ENCODE measurements at places on chromosomes 2 and 18.

GRCh38 chr2:106127282-106127771 lies 66.8 kb downstream of the UXS1 start:
- no peak for DNase-seq

DNA sequence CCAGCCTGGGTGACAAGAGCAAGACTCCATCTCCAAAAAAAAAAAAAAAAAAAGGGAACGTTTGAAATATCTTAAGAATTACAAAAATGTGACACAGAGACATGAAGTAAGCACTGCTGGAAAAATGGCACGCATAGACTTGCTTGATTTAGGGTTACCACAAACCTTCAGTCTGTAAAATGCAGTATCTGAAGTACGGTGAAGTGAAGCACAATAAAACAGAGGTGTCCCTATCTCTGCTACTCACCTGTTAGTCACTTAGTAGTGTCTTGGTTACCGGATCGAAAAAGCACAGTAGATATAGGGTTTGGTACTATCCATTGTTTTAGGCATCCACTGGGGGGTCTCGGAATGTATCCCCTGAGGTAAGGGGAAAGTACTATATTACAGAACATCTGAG lies 11.6 kb upstream of the GREB1L start:
- DNase-seq, result no peak

DNA sequence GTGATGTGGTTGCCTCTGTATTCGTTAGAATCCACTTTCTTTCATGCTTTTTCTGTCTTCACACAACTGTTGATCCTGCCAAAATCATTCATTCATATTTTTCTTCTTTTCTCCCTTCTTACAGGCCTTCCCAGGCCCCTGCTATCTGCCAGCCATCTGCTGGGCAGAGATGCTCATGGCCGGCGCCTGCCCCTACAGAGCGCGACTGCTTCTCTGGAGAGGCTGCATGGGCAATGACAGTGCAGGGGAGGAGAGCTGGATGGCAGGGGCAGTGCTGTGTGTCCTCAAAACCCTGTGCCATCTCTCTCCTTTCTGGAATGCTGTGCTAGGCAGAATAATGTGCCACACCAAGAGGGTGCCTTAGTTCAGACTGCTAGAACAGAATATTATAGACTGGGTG lies 125.2 kb downstream of the INHBB start:
- no peak for DNase-seq

- DNase-seq, result no peak
Observed at GRCh38 chr2:215002500-215002899, 135.9 kb downstream of the ABCA12 start.

- DNase-seq, result no peak
Observed at GRCh38 chr18:34648269-34648985, 61.7 kb upstream of the DTNA start.

GRCh38 chr2:43349904-43350303 lies 123.5 kb upstream of the ZFP36L2 start:
- no peak for DNase-seq

- DNase-seq, result no peak
Observed at GRCh38 chr2:160076914-160077313, 14.5 kb upstream of the PLA2R1 start.

DNA sequence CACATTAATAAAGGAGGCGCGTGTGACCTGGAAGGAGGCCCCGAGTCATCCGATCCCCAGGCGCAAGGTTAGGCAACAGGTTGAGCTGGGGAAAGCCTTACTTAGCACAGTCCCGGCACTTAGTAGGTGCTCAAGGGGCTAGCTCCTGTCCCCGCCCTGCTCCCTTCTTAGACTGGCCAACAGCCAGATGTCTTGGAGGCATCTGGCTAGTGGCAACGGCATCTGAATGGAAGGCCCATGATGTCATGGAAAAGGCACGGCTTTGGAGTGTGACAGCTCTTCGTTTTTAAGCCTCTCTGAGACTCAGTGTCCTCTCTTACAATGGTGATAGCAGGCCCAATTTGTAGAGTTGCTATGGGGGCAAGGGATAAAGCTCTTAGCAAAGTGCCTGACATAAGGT lies 258.3 kb downstream of the CYRIA start:
- DNase-seq, result no peak

DNA sequence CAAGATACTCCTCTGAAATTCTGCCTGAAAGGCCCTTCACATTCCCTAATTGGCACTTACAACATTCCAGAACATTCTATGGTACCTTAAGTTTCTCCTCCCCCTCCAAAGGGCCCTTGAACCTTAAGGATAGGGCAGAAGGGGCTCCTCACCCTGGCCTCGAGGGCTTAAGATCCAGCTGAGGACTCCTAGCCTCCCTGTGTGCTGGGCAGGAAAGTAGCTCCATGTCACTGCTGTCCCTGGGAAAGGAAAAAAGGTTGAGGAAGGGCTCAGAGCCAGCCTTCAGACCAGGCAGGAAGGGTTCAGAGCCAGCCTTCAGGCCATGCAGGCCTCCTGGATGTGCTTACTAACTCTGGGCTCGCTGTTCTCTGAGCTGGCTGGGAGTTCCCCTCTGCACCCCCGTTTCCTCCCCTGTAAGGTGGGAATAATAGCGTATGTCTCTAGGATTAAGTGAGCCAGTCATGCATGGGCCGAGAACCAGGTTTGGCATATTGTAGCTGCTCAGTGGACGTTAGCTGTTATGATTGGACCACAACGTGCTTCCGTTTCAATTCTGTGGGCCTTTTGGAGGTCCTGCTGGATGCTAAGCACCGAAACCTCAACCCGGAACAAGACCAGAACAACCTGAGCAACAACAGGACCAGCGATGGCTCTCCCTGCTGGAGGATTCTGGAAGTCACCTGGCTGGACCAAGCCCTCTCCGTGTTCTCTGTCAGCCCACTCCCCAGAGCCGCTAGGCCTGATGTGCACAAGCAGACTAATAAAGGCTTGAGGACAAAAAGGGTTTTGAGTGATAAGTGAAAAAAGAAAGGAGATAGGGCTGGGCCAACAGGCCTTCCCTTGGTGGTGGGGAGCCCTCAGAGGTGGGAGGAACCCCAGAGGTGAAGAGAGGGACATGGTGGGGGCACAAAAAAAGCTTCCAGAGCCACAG lies 1.0 kb upstream of the B3GNT7 start:
- DNase-seq, result no peak

- no peak for DNase-seq
Observed at GRCh38 chr2:138087751-138088593, 123.7 kb downstream of the HNMT start.

DNA sequence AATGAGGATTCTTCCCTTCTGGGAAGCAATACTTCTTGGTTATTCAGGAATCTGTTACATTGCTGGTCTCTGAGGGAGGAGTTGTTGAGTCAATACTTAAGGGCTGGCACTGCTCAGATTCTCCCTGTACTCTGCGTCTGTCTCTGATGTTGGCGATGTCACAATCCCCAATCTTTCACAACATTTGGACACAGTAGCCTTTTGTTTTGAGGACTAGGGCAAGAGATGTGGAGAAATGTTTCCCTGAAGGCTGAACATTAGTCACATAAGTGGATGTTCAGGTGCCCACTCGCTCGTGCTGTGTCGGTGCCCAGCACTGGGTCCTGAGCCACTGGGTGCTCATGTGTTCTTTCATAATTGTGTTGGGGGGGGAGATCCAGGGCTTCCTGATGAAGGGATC lies 55.0 kb downstream of the MAPK4 start:
- DNase-seq, result no peak

GRCh38 chr18:80200932-80201672 lies 46.2 kb downstream of the PARD6G start:
- no peak for DNase-seq

- DNase-seq, result no peak
Observed at GRCh38 chr2:19295998-19296502, 62.4 kb downstream of the OSR1 start.

DNA sequence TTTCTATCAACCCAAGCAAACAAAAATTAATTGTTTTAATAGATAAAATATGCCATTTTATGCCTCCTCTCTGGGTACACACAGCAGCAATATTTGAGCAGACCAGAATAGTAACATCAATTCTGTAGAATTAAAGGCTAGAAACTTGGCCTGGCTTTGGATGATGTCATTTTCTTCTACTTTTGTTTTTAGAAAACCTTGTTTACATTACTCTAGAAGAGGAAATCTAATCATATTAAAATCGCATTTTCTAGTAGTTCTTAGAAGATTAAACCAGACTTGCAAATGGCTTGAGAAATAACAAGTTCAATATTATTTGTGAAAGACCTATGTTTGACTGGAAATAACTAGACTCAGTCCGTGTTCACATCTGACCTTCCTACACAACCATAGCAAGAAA lies 102.3 kb upstream of the RFX8 start:
- no peak for DNase-seq

DNA sequence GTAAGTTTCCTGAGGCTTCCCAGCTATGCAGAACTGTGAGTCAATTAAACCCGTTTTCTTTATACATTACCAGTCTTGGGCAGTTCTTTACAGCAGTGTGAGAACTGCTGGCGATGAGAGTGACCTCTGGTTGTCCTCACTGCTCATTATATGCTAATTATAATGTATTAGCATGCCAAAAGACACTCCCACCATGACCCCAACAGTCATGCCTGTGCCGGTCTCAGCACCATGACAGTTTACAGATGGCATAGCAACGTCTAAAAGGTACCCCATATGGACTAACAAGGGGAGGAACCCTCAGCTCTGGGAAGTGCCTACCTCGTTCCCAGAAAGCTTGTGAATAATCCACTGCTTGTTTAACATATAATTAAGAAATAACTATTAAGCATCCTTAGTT lies 8.1 kb upstream of the IL1A start:
- no peak for DNase-seq

DNA sequence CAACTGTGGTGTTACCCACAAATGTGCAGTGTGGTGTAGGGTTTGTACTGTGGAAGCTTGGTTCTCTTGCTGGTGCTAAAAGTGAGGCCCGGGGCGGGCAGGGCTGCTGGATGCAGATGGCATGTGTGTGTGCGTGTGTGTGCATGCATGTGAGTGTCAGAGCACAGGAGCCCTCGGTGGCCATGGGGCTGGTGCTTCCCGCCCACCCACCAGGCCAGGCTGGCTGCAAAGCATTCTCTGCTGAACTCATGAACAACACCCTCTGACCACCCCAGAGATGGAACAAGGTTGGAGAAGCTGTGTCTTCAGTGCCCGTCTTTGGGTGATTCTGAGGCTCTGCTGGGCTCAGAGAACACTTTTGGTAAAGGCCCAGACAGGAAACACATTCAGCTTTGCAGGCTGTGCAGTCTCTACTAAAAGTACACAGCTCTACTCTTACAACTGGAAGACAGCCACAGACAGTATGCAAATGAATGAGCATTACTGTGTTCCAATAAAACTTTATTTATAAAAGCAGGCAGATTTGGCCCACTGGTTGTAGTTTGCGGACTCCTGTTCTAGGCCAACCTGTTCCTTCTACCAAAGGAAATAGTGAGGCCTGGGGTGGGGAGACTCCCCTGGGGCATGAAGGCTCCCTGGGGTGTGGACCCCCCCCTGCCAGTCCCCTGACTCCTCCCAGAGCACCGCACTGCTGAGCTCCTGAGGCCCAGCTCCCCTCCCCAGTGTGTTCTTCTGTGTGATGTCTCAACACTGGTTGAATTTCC lies 225.3 kb upstream of the HDAC4 start:
- DNase-seq, result no peak

DNA sequence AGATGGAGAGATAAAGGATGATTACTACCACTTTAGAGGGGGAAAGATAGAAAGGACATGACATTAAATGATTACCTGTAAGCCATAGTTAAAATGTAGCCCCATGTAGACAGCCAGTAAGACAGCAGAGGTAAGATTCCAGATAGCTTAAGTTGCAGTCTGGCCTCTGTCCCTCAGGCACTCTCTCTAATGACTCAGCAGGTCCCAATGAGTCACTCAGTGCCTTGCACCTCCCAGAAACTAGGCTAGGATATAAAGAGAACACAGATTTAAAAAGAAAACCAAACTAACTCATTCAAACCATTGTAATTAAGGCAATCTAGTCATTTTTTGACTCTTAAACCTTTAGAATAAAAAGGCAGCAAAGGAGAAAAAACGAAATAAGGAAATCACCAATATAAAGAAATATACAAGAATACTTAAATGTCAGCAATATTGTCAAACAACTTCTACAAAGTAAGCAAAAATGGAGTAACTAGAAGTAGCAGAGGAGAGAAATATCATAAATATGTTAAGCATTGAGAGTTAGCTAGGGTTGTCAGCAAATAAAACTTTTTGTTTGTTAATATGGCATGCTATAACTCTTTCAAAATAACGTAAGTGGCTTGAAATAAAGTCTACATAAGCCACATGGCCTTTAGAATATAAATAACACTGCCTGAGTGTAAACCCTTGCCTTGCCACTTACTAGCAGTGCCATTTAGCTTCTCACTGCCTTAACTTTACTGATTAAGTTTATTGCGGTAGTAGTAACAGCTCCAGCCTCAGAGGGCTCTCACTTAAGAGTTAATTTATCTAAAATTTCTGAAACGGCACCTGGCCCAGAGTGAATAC lies 48.5 kb downstream of the SOCS6 start:
- DNase-seq, result no peak

GRCh38 chr2:88123164-88123974 lies 4.5 kb downstream of the FABP1 start:
- DNase-seq, result no peak

DNA sequence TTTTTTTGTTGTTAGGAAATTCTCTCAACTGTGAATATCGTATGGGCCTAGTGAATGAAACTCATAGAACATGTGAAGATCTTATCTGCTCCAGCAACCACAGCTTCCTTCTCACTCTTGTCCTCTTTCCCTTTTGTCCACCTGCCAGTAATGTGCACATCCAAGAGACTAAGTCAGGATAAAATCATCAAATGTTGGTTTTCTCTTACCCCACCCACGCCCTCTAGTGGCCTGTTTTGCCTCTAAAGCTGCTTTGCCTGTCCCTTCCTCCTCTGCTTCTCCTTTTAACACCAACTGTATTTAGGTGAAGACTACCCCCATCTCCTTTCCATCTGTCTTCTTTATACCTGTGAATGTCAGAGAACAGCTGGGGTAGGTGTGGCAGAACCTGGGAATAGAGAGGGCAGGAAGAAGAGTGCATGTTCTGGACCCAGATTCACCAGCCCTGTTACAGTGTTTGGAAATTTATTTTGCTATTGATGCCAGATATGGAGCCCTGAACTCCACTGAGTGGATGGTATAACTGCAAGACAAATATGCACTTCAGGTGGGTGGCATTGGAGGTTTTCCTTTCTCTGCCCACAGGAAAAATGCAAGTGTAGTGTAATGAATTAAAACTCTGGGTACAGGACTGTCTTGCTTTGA lies 8.4 kb upstream of the MGAT5 start:
- DNase-seq, result peak; percentile 74

DNA sequence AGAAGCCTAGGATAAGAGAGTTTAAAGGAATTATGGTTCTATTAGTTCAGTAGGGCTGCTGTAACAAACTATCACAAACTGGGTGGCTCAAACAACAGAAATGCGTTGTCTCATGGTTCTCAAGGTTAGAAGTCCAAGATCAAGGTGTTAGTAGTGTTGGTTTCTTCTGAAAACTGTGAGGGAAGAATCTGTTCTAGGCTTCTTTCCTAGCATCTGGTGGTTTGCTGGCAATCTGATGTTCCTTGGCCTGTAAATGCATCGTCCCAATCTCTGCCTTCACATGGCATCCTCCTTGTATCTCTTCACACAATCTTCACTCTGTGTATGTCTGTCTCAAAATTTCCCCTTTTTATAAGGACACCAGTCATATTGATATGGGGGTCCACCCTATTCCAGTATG lies 76.3 kb downstream of the MDH1 start:
- DNase-seq, result no peak

- DNase-seq, result no peak
Observed at GRCh38 chr2:238817891-238818290, 30.0 kb upstream of the TWIST2 start.

GRCh38 chr18:35641916-35642315 lies 60.4 kb downstream of the GALNT1 start:
- no peak for DNase-seq

GRCh38 chr18:35938562-35938961 lies 33.9 kb upstream of the RMP24 start:
- DNase-seq, result no peak

GRCh38 chr2:121608967-121609366 lies 40.3 kb downstream of the CLASP1 start:
- DNase-seq, result no peak

All from CD4-positive, alpha-beta T cell treated with Interleukin-6 at 100 ng/mL for 8 hours (primary cell).